ENCODE measurements at places on chromosomes 16 and 17.

DNA sequence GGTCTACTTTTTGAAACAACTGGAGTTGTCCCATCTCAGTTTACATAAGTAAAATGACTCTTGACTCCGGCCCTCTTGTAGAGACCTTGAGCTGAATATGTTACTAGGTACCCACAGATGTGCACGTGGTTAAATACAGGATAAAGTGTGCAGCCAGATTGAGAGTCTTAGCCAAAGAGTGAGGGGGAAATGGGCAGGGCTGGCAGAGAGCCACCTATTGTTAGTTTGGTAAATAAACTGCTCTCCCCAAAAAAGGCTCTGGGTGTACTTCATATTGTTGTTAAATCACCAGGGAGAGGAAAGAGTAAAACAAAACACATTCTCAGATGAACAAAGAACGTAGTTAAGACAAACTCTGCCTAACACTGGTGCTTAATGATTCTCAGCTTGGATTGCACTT, 20.3 kb downstream of the G6PC1 start:
- H3K27ac ChIP-seq: no peak overlapping the region
- H3K4me1 ChIP-seq: peaks cover 5% of the 10 kb centered on the region
- H3K4me3 ChIP-seq: no peak overlapping the region

DNA sequence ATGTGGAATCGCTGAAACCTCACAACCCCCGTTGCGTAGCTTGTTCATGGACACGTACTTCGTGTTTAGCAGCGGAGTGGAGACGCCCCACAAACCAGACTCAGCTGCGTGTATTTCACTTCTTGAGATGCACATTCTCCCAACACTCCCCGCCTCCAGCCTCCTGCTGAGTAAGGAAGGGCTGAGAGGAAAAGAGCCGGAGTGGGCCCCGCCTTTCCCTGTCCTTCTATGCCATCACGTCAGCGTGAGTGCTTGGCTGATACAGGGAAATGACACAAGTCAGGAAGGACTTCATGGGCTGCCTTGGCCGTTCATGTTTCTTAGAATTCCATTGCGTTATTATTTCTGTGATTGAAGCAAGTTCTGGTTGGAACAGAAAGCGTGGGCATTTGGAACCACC, 68.6 kb upstream of the CBX4 start:
- H3K36me3 ChIP-seq: no peaks in the 10 kb centered on the region
- peaks cover 4% of the 10 kb centered on the region for H3K4me1 ChIP-seq
- H3K4me3 ChIP-seq: no peak overlapping the region
- H3K27ac ChIP-seq: no peak overlapping the region
- DNase-seq: peak; percentile 63

GRCh38 chr17:50604513-50604912, 30.2 kb upstream of the ABCC3 start:
- H3K27ac ChIP-seq: no peak overlapping the region
- peaks cover 52% of the 10 kb centered on the region for H3K27me3 ChIP-seq
- H3K4me3 ChIP-seq: no peak overlapping the region
- peaks cover 14% of the 10 kb centered on the region for H3K4me1 ChIP-seq
- no peaks in the 10 kb centered on the region for H3K36me3 ChIP-seq
- DNase-seq: no peak

GRCh38 chr17:82435103-82435502, 15.4 kb downstream of the CYBC1 start:
- no peak overlapping the region for H3K27ac ChIP-seq
- no peaks in the 10 kb centered on the region for H3K27me3 ChIP-seq
- H3K4me3 ChIP-seq: no peak overlapping the region
- H3K36me3 ChIP-seq: peaks cover 49% of the 10 kb centered on the region

GRCh38 chr17:10192972-10193371, 5.4 kb downstream of the GAS7 start:
- peaks cover 20% of the 10 kb centered on the region for H3K4me1 ChIP-seq
- H3K36me3 ChIP-seq: no peaks in the 10 kb centered on the region
- H3K27ac ChIP-seq: no peak overlapping the region
- no peak overlapping the region for H3K4me3 ChIP-seq
- DNase-seq: no peak

DNA sequence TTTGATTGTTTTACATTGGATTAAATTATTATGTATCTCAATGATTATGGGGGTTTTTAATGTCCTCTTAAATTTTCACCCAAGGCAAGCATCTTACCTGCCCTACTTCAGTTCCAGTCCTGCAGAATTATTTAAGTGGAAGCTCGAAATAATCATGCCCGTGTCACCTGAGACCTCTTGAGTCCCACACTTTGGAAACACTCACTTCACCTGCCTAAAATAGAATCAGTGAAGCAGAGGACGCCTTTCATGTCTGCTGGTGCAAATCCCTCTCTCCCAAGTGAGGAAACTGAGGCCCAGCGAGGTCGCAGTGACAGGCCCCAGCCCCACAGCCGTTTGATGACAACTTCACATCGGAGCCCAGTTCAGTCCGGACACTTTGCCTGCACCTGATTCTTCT, 284.6 kb downstream of the C16orf95 start:
- H3K4me1 ChIP-seq: no peaks in the 10 kb centered on the region
- peak; percentile 25 for DNase-seq
- no peaks in the 10 kb centered on the region for H3K36me3 ChIP-seq

GRCh38 chr17:3979290-3979611, 15.0 kb upstream of the ATP2A3 start:
- no peaks in the 10 kb centered on the region for H3K36me3 ChIP-seq
- peaks cover 20% of the 10 kb centered on the region for H3K4me1 ChIP-seq
- H3K27me3 ChIP-seq: no peaks in the 10 kb centered on the region
- no peak for DNase-seq

- H3K36me3 ChIP-seq: no peaks in the 10 kb centered on the region
- no peak for DNase-seq
- H3K4me1 ChIP-seq: peaks cover 4% of the 10 kb centered on the region
- peaks cover 26% of the 10 kb centered on the region for H3K27me3 ChIP-seq
These were observed 87.6 kb downstream of the HS3ST2 start for GRCh38 chr16:22901563-22901962.

Data from suprapubic skin (tissue), 4 donors.